Stimulated activated CD4-positive, alpha-beta T cell treated with anti-CD3 and anti-CD28 coated beads, Interleukin-2, amount 100 ng/mL, for 24 hours (primary cell): ENCODE measurements at places on chromosomes 7 and 10.

DNA sequence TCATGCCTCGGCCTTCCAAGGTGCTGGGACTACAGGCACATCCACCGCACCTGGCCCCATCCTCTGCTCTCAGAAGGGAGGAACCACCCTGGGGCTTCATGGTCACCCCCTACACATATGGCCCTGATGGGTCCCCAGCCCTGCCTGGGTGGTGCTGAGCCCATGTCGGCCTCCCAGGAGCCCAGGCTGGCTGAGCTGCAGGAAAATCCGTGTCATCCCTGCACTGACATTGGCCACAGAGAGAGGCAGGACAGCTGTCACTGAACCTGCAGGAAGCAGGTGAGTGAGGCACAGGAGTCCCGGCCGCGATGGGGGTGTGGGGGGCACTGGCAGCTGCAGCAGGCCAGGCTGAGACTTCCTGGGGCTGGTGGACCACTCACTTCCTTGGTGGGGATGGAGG, 8.0 kb downstream of the GRIFIN start:
- DNase-seq: no peak

GRCh38 chr7:73986158-73986631, 41.8 kb upstream of the ELN start:
- no peak for DNase-seq

GRCh38 chr10:98223874-98224273, 44.1 kb downstream of the LOXL4 start:
- no peak for DNase-seq

DNA sequence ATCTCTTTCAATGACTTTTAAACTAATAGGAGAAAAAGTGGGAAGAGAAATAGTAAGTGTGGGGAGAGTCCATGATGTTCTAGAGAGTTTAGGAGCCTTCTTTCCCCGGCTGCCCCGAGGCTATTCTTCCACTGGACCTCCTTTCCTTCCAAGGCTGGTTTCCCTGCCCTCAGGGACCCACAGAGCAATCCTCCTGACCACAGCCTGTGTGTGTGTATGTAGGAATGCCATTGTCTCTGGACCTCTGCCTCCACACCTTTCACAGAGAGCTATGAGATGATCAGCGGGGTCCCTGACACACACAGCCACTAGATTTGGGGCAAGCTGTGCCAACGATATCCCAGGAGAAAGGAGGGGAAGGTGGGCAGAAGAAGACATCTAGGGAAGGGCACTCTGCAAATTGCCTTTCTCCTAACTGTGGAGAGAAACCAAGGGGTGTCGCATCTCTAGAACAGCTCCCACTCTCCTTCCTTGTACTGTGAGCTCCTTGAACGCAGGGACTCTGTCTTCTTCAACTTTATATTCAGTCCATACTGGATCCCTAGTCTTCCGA, 13.3 kb upstream of the CHCHD3 start:
- DNase-seq: no peak

- no peak for DNase-seq
These were observed 18.6 kb downstream of the PFKP start for GRCh38 chr10:3085785-3086567.

DNA sequence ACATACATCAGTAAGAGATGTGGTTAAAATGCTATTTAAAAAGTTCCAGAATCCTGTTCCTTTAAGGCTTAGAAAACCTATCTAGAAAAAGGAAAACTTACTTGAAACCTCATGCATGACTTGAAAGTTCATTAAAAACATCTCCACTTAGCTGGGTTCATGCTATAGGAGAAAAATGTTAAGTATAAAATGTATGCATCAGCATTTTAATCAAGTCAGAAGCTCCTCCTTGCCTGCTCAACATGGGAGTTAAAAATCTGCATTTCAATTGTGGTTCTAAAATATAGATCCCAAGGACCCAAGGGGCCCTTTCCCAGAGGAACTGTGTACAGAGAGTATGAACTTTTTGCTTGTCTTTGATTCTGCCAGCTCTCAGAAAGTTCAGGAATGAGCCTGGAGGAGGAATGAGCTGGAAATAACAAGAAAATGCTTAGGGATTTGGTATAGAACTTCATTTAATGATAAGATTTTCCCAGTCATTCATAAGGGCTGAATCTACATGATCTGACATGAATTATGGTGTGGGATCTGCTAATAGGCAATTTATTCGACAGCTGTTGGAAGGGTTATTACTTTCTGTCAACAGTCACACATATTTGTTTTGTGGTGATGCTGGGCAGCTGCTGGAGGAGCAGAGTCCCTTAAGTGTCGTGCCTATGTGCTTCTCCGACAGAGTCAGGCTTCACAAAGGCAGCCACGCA, 85.6 kb upstream of the MTPN start:
- no peak for DNase-seq

DNA sequence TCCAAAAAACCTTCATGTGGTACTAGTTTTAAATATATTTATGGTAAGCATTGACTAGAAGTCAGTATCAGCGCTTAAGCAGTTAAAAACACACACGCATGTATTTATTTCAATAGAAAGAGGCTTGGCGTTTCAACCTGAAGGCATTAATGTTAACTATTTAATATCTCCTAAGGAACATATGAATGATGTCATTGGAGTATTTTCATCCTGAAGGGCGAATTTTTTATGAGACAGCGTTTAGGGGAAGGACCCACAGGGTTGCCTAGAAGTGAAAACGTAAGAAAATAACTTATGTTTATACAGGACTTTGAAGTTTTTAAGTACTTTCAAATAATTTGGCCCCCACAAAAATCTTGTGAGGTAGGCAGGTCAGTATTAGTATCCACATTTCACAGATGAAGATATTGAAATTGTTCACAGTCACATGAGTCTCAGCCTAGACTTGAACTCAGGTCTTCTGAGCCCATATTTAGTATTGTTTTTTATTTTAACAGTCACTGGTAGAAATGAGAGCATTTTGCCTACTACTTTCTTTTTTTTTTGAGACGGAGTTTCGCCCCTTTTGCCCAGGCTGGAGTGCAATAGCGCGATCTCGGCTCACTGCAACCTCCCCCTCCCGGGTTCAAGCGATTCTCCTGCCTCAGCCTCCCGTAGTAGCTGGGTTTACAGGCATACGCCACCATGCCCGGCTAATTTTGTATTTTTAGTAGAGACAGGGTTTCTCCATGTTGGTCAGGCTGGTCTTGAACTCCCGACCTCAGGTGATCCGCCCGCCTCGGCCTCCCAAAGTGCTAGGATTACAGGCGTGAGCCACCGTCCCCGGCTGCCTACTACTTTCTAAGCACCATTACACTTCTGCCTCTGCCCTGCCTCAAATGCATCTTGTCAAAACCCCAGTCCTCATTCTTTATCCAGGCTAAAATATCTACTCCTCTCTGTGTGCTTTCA, 1.8 kb downstream of the SLK start:
- DNase-seq: no peak

- no peak for DNase-seq
These were observed 205.7 kb downstream of the EBF3 start for GRCh38 chr10:129758207-129759021.

DNA sequence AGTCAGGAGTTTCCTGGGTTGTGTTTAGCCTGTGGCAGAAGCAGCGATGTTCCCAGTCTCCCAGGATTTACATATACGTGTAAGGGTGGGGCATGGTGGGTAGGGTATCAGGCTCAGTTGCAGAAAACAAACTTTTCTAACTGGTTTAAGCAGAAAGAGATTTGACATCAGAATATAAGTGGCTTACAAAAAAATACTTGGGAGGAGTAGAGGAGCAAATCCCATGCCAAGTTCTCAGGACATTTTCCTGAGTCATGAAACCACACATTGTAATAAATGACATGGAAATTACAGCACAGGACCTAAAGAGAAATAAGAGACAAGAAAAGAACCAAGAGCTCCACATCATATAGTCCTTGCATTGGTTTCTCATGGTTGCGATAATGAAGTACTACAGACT, 26.2 kb upstream of the FRMD4A start:
- DNase-seq: no peak
